Hematopoietic multipotent progenitor cell treated with erythropoietin and hydrocortisone succinate and interleukin-3 and kit ligand, for 17 days (in vitro differentiated cells): ENCODE measurements at places on chromosomes 5 and 9.

GRCh38 chr5:6084376-6084775, 294.0 kb downstream of the MED10 start:
- DNase-seq = no peak

- DNase-seq = no peak
Observed at GRCh38 chr5:135433681-135434426, 13.3 kb downstream of the DCANP1 start.

DNA sequence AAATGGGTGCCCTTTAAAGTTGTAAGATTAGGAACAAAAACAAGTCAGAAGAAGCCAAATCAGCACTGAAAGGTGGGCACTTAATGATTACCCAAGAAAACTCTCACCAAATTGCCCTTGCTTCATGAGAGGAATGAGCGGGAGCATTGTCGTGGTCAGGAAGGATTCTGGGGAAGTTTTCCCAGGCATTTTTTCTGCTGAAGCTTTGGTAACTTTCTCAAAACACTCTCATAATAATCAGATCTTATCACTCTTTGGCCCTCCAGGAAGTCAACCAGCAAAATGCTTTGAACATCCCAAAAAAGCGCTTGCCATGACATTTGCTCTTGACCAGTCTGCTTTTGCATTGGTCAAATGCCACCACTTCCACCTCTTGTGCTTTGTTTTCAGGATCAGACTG, 10.4 kb upstream of the PCDHGC3 start:
- no peak for DNase-seq

- DNase-seq = no peak
Observed at GRCh38 chr5:34626036-34626435, 30.1 kb upstream of the RAI14 start.

GRCh38 chr9:131310833-131311554, 21.5 kb downstream of the PLPP7 start:
- DNase-seq = no peak

GRCh38 chr5:36494841-36495601, 111.4 kb upstream of the SLC1A3 start:
- no peak for DNase-seq

DNA sequence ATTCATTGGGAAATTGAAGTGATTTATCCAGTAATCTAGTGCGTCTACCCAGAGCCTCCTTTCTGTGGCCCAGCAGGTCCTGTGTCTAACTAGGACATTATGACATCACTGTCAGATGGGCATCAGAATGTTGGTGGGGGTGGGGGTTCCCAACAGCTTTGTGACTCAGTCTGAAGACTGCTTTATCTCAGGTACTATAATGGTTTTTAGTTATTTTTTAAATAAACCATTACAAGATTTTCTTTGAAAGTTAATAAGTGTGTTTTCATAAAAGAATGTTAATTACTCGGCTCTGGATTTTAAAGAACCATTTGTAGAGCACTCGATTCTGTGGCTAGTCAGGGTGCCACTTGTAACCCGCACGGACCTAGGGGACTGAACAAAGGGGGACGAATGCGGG, at the start of gene EQTN:
TSS of gene EQTN (minus strand) at position 101 of the 400 bp plus-strand sequence. CDS start at position 6, 95 bp downstream.
- DNase-seq = no peak
